OCI-LY7 (cell line): ENCODE measurements at places on chromosomes 3 and 15. TPM values are rescaled to one million over a fixed set of nuclear protein-coding genes. Genes with fewer than 3 reads are reported as not detected.

DNA sequence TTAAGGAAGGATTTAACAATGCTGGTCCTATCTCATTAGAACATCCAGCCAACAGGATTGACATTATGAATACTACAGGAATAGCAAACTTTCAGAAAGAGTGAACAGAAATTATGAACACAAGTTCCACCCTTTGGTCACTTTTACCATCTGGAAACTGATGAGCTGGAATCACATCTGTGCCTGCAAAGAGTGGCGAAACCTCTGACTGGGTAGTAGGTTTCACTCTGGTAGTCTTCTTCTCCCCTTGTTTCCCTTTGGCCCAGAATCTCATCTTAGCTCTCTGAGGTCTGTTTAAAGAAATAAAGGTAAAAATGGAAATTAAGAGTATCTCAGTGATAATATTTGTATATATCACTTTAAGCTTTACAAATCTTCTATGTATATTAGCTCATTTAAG, 73.1 kb downstream of the NR2E3 start:
- DNase-seq, result no peak

DNA sequence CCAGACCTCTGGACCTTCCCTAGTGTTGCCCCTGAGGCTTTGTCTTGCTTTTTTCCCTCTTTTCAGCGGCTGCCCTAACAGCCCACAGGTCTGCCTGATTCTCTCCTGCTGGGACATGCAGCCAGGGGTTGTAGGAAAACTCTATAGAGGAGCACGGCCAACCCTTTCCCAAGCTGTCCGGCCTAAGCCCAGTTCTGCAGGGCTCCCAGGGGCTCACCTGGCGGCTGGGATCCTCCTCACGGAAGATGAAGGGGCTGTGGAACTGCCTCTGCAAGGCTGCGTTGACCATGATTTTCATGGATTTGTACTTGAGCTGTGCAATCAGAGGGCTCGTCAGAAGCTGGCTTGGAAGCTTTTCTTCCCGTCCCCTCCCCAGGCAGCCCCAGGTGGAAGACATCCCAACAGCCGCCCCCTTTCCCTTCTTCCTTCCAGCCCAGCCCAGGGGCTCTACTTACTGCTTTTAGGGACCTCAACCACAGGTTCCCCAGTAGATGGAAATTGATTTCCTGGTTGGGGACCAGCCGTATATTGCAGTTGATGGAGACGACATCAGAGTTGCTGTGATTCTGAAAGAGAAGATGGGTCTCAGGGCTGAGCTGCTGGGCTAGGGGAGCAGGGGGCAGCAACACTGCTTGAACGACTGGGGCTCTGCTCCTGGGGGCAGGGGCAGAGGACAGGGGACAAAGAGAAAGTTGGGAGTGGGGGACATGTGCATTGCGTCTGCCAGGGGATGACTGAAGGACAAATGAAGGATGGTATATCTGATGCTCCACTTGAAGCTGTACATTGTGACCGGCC, 29.8 kb downstream of the FEM1B start:
- DNase-seq, result no peak

DNA sequence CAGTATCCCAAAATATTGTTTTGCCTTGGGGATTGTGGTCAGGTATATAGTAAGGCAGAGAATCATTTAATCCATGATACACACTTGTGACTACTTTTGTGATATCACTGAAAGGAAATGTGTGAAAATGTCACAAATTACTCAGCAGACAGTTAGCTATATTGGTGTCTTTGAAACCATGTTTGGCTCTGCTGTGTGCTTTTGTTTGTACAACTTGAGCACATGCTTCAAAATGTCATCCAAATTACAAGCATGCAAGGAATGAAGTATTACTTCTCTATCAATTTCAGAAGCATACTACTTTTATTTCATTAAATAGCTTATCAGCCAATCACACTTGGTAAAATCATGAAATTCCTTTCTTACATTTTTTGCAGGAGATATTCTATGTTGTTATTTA, 619.0 kb upstream of the AGTR1 start:
- no peak for DNase-seq

DNA sequence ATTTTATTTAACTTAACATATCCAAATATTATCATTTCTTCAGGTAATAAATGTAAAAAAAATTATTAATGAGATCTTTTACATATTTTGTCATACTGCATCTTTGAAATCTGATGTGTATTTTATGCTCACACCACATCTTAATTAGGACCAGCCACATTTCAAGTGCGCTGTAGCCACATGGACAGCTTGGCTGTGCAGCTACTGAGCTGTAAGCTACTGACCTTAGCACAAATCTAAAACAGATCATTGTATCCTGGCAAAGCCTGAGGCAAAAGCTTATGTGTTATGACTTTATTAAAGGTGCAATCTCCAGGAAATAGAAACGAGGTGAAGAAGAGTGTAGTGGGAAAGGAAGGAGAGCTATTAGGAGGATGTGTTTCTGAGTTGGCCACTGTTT, 126.7 kb upstream of the UBE2E2 start:
- DNase-seq, result no peak

DNA sequence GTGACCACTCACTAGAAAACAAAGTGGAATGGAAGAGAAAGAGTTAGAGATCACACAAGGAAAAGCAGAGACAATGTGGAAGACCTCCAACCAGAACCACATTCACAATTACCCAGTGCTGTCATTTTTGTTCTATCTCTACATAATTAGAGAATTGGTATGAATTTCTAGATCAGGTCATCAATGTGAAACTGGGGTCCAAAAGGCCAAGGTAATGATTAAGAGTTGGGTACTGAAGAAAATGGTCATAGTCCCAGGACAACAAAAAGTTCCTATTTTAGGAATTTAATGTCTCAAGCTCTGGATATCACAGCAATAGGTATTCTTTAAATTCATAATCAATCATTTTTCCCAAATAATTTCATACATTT, 84.7 kb upstream of the PPIB start:
- no peak for DNase-seq

DNA sequence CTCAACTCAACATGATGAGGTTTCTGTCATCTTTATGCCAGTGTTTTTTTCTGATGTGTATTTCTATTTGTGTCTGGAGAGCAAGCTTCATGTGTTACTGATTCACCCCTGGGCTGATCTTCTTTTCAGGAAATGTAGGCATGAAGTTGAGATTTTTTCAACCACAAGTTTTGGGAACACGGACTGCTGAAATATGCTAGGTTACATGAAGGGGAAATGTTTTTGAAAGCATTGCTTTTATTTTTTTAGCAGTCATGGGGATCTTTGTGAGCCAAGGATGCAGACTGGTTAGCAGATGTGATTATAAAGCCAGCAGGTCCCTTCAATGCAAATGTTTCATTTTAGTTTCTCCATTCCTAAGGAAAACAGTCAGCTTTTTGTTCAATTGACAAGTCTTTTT, 219.3 kb upstream of the COL8A1 start:
- DNase-seq, result no peak

- peak; percentile 52 for DNase-seq
Measured at GRCh38 chr15:25850154-25851111, 12.7 kb downstream of the ATP10A start.

GRCh38 chr3:143222505-143222904, 102.9 kb downstream of the CHST2 start:
- DNase-seq, result no peak

DNA sequence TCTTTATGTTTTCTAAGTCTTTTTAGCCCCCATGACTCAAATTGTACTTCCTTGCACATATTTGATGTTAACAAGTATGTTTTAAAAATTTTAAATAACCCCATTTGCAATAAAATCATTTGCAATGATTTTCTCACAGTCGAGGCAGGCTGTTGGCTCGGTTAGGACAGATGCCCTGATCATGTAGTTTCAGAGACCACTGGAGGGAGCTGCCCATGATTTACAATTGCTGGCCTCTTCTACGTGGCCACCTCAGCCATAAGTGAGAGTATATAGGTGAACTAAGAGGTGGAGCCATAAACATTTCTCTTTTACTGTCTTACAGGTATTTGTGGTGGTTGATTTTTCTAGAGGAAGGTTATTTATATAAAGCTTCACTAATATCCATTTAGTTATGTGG, 1.7 kb downstream of the DTWD1 start:
- no peak for DNase-seq

DNA sequence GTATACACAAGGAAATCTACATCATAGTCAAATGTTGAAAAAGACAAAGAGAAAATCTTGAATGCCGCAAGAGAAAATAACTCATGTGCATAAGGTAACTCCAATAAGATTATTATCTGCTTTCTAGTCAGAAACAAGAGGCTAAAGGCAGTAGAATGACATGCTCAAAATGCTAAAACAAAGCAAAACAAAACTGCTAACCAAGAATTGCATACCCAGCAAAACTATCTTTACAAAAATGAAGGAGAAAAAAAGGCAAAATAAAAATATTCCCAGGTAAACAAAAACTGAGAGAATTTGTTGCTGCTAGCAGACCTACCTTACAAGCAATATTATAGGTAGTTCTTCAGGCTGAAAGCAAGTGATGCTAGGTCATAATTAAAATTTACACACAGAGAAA, 76.4 kb upstream of the TMEM158 start:
- DNase-seq, result no peak

DNA sequence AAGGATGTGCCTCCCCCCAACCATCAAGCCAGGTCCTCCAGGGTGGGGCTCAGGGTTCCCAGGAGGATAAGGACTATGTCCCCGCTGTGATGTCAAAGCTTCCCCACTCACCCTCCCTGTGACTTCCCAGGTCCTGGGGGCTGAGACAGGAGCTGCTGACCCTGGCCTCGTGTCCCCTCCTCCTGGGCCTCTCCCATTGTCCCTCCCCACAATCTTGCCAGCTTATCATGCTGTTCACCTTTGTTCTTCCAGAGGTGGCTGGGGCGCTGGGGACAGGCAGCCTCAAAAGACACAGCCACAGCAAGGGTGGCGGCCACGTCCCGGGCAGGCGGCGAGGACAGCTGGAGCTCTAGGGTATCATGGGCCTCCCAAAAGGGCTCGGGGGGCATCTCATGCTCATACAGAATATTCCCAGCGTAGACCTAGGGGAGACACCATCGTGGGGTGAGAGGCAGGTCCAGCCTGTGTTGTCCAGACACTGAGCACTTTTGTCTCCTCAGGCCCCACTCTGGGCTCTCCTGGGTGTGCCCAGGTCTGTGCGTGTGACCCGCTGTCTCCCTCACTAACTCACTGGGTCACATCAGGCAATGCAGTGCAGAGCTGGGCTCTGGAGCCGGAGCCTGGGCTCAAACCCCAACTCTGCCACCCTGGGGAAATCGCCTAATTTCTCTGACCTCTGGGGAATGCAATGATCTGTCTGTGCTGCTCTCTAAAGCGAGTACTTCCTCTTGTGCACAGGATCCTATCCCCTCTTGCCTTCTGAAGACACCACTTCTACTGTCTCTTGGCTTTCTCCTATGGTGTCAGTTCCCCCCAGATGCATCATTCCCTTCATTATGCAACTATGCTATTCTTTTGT, 30.0 kb downstream of the SNX33 start:
- no peak for DNase-seq

DNA sequence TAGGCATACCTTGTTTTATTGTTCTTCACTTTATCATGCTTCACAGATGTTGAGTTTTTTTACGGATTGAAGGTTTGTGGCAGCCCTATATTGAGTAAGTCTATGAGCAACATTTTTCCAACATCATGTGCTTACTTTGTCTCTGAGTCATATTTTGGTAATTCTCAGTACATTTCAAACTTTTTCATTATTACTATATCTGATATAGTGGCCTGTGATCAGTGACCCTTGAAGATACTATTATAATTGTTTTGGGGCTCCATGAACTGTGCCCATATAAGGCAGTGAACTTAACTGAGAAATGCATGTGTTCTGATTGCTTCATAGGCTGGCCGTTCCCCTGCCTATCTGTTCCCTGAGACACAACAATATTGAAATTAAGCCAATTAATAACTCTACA, 42.8 kb upstream of the NSMCE3 start:
- DNase-seq, result no peak

DNA sequence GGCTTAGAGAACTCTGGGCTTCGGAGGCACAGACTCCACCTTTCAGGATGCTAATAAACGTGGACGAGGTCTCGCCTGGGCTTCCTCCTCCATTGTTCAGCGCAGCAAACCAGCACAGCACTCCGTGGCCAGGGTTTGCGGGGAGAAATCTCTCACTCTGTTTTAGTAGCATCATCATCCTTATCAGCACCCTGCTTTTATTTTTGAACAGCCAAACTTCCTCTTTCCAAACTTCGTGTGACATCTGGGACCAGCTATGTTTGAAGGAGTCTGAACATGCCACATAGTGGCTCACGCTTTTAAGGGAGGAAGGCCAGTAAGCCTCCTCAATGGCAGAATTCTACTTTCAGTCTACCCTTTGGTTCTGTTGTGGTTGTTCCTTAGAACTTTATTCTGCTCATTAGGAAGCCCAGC, 149.0 kb downstream of the PGPEP1L start:
- no peak for DNase-seq

DNA sequence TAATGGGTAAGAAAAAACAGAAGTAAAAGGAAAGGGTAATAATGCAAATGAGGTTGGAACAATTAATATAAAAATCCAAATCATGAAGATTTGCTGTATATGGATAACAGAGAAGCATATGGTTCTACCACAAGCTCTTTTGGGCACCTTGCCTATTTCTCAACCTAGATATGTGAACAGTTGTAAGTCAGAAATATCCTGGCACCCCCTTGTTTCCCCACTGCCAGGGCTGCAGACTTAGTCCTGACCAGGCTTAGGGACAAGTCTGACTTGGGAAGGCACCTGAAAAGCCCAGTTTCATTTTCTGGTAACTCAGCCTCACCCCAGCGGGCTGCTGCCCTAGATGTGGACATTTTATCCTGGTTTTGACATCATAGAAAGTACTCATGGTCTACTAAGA, 183.2 kb upstream of the STAC start:
- DNase-seq, result no peak

DNA sequence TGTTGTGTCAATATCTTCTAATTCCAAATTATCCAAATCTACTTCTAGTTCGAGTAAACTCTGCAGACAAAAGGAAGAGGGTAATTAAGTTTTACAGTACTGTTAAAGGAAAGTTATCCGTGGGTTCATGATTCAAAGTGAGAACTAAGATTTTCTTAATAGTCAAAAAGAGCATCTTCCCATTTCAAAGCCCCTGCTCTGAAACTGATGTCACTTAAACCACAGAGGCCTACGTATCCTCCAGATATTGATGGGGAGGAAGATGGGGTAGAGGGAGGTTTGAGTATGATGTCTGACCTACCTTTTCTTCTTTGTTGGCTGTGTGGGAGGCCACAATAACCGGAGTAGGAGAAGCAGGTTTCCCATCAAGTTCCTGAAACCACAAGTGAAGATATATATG, 14.1 kb downstream of the MRPS22 start:
- DNase-seq, result no peak

GRCh38 chr3:119690043-119690656, 12.7 kb upstream of the CFAP91 start:
- DNase-seq, result peak; percentile 16

Gene LRRK1
- total RNA-seq, result 219 and 233 TPM in 2 replicates

Gene RASGRP1
- total RNA-seq, result 6.1 and 12.9 TPM in 2 replicates

Gene LRRIQ4
- 0.17 and 0.39 TPM in 2 replicates for total RNA-seq

Gene GPR149
- total RNA-seq, result not detected in 2 replicates

Gene GP9
- total RNA-seq, result not detected in 2 replicates

Gene GPR156
- 0.13 TPM in 1 of 2 replicates, not detected in the other for total RNA-seq

Gene GPR160
- total RNA-seq, result 115 and 117 TPM in 2 replicates

Gene ANAPC13
- total RNA-seq, result 48.1 and 50.6 TPM in 2 replicates
